ENCODE measurements at places on chromosomes 4 and X. TPM values are rescaled to one million over a fixed set of nuclear protein-coding genes. Genes with fewer than 3 reads are reported as not detected.
A peak's percentile ranks its signal among the peaks of the same experiment; 100 is the strongest.

The POLN gene
- total RNA-seq: 0.44 TPM

The CSAG2 gene
- total RNA-seq: not detected

DNA sequence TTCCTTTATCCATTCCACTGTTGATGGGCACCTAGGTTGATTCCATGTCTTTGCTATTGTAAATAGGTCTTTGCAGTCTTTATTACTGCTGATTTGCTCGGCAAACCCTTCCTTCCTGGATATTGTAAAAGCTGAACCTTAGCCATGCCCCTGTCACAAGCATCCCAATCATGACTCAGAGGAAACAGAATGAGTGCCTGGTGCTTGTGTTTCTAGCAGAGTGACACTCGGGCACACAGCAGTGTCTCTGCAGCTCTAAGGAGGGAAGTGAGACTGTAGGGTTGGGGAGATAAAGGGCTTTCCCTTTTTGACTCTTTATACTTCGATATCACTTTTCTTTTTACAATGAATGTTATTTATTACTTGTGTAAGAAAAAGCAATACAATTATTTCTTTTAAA is 83.3 kb downstream of the AKAP4 start:
- no peak for DNase-seq

GRCh38 chr4:58191109-58191508 is 1080.9 kb upstream of the IGFBP7 start:
- DNase-seq: no peak

GRCh38 chr4:176726803-176727202 is 65.9 kb downstream of the VEGFC start:
- DNase-seq: no peak

The ARSD gene
- 23.0 TPM for total RNA-seq

The TMPRSS11B gene
- not detected for total RNA-seq

The GABRB1 gene
- total RNA-seq: 4.3 TPM

The STATH gene
- not detected for total RNA-seq

- no peak for DNase-seq
These were observed 396.1 kb downstream of the KCNIP4 start for GRCh38 chr4:21552455-21552854.

GRCh38 chr4:2913168-2913567 is 50.0 kb downstream of the NOP14 start:
- no peak for DNase-seq

GRCh38 chrX:38965888-38966287 is 164.6 kb downstream of the MID1IP1 start:
- no peak for DNase-seq

DNA sequence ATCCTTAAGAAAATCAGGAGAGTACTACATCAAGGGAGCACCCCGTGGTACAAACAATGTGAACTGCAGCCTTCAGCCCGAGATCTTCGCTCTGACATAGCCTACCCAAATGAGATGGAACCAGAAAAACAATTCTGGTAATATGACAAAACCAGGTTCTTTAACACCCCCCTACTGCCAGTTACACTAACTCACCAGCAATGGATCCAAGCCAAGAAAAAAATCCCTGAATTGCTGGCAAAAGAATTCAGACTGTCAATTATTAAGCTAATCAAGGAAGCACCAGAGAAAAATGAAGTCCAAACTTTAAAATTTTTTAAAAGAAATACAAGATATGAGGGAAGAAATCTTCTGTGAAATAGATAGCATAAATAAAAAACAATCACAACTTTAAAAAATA is 101.7 kb upstream of the KLF8 start:
- DNase-seq: no peak

The RBMX gene
- 383 TPM for total RNA-seq

The GUCY1A1 gene
- total RNA-seq: 0.15 TPM

DNA sequence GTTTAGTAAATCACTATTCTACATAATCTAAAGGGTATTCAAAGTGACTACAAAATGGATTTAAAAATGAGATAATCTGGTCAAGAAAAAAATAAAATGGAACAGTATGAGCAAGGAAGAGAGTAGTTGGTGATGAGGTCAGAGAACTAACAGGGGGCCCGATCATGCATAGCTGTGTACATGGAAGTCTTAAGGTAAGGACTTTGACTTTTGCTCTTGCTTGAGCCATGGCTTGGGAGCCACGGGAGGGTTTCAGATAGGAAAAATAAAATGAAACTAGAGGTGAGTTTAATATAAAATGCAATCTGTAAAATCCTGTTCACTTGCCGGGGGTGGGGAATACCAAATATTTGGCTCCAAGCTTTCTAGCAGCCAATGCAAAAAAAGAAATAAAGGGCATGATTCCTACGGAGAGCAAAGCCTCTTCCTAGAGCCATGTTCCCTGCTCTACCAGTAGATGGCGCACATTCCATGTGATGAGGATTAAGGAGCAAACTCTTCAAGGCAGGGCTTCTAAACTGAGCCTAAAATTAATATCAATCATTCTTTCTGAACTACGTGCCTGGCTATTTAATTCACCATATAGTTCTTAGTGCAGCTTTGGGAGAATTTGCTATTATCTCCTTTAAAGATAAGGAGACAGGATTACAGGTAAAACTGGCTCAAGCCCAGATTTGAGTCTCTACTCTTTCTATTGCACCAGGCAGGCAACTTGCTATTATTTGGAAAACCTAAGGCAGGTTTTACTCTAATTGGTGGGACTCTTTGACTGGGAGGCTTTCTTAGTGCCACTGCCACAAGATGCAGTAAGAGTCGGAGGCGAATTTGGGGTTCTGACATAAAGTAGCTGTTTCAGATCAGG is 6.8 kb upstream of the CLCN5 start:
- peak; percentile 55 for DNase-seq

DNA sequence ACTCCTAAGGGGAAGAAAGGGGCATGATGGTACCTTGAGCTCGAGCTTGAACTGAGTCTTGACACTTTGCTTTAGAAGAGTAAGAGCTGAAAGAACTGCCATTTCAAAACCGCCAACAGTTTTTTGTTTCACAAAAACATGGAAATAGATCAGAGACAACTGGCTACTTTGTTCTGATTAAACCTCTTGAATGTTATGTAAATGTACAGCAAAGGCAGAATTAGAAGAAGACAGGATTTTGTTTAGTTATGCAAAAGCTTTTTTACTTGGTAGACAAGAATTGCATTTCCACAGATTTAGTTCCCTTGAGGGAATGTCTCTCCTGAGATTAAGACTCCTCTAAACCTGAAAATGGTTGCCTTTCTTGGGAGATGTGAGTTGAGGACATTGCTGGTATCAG is 33.3 kb upstream of the STPG2 start:
- no peak for DNase-seq

The GPC3 gene
- total RNA-seq: not detected

The SHOX gene
- not detected for total RNA-seq

GRCh38 chrX:136046295-136047015 is 61.2 kb downstream of the SLC9A6 start:
- DNase-seq: no peak

DNA sequence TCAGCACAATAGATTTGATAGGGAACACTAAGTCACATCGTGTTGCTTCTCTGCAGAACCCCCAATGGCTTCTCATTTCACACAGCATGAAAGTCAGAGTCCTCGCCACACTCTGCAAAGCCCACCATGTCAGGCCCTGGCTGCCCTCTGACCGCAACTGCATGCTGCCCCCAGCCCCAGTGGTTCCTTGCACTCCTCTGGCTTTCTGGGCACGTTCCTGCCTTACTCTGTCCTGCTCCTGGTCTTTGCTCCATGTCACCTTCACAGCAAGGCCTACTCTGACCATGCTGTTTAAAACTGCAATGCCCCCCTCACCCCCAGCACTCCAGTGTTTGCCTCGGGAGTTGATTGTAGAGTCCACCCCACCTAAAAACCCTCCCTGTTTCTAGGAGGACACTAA is 78.1 kb downstream of the EVC start:
- no peak for DNase-seq

The AFM gene
- not detected for total RNA-seq

DNA sequence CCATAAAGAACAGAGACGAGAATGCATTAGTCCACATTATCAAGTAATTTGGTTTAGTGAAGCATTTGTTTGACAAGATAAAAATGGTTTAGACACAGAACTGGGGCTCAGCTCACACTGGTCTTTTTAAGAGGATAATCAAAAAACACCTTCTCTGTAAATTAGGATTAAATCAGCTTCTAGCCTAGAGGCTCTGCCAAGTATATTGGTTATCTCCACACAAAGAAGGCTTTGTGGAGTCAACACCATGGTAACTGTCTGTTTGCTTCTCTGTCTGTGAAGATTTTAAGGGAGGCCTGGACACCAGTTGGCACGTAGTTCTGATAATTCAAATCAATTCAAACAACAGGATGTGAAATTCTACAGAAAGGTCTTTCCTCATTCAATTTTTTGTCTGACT is 687.0 kb downstream of the DMD start:
- no peak for DNase-seq

DNA sequence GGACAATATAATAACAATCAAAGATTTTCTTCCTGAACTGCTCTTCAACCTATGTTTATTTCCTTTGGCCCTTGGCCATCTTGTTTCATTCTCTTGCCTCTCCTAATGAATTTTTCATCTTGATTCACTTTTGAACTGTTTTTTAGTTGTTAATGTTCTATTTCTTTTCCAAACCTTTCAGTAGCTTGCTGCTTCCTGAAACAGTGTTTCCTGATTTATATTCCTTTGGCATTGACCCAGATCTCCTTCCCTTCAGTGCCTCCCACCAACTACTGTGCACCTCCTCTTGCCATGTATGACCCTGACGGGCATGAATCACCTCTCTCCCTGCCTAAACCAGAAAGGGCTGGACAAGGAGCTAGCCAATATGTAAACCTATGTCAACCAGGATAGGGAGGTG is 25.6 kb upstream of the SPP1 start:
- peak; percentile 85 for DNase-seq

GRCh38 chr4:166481739-166482138 is 608.7 kb downstream of the TLL1 start:
- no peak for DNase-seq

The ADGRG2 gene
- total RNA-seq: not detected

GRCh38 chr4:78661921-78662521 is 110.5 kb downstream of the ANXA3 start:
- DNase-seq: peak; percentile 44

- peak; percentile 6 for DNase-seq
These were observed 138.6 kb upstream of the SFRP2 start for GRCh38 chr4:153927451-153927850.

DNA sequence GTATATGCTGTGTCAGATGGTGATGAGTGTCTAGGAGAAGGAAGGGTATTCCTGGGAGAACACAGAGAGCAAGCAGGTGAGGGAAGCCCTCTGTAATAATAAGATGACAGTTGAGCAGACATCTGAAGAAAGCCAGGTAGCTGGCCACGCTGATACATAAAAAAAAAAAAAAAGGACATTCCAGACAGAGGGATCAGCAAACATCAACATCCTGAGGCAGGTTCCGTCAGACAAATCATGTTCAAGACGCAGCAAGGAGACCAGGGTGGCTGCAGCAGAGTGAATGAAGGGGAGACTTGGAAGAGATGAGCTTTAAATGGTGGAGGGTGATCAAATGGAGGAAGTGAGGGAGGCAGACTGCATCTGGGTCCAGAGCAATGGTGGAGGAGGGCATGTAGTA is 97.6 kb upstream of the ANXA3 start:
- DNase-seq: no peak

The MAGIX gene
- 4.3 TPM for total RNA-seq

DNA sequence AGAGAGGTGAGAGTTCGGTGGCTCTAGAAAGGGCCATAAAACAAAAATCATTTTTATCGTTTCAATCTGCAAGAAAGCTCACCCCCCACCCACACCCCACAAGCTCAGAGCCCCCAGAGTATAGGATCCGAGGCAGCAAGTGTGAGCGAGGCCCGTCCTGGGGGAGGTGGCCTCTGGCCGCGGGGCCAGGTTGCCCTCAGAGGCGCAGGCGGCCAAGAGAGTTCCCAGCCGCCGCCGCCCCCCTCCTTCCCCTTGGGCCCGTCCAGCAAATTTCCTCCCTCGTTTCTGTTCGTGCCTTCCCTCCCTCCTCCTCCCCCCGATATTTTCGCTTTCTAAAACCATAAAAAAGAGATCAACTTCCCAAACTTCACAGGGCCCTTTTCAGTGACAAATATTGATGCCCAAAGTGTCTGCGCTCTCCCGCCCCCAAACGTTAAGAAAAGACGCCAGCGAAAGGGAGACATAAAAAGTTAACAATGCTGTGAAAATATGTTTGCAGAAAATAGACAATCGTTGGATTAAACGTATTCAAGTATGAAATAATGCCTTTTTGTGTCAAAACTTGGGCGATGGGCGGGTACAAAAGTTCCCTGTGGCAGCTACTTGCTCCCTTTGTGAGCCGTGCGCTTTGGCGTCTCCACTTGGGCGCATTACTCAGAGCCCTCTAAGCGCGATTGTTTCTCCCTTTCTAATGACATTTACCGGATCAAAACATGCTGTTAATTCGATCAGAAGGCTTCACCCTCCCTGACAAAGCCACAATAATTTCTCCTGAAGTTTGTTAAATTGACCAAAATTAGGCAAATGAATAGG is 1.1 kb upstream of the HELT start:
- DNase-seq: no peak

The DAPP1 gene
- total RNA-seq: 0.76 TPM

- DNase-seq: no peak
These were observed 14.4 kb downstream of the STK26 start for GRCh38 chrX:132037479-132037993.

- DNase-seq: peak; percentile 49
These were observed 283.9 kb upstream of the AGA start for GRCh38 chr4:177726111-177726510.

DNA sequence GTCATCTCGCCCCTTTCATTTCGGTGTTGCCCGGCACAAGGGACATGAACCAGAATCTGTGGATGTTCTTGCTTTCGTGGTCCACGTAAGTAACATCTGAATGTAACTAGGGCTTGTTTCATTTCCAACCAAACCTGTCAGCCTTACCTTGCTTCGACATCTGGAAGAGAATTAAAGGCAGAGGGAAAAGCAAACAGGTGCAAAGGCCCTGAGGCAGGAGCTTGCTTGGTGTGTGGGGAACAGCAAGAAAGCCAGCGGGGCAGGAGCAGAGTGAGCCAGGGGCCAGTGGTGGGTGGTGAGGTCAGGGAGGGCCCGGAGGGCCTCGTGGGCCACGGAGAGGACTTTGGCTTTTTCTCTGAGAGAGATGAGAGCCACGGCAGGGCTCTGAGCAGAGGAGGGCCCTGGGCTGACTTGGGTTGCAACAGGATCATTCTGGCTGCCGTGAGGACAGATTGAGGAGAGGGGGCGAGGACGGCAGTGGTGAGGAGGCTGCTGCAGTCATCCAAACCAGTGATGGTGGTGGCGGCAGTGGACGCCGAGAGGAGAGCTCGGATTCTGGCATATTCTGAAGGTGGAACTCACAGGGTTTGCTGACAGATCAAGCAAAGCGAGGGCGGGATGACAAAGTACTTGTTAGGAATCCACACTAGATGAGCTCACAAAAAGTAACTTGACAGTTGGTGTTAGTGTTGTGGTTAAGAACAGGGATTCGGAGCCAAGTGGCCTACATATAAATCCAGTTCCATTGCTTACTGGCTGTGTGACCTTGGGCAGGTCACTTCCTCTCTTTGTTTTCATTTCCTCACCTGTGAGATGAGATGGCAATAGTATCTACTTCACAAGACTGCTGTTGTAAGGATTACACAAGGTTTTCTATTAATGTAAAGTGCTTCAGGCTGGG is 6.8 kb upstream of the WDR13 start:
- DNase-seq: peak; percentile 26

The MRPL1 gene
- 23.0 TPM for total RNA-seq

The N4BP2 gene
- 1.1 TPM for total RNA-seq
